Lung (tissue), 17 donors: ENCODE measurements at places on chromosomes 6 and 20. TPM values are rescaled to one million over a fixed set of nuclear protein-coding genes. Genes with fewer than 3 reads are reported as not detected.
A peak's percentile ranks its signal among the peaks of the same experiment; 100 is the strongest.

DNA sequence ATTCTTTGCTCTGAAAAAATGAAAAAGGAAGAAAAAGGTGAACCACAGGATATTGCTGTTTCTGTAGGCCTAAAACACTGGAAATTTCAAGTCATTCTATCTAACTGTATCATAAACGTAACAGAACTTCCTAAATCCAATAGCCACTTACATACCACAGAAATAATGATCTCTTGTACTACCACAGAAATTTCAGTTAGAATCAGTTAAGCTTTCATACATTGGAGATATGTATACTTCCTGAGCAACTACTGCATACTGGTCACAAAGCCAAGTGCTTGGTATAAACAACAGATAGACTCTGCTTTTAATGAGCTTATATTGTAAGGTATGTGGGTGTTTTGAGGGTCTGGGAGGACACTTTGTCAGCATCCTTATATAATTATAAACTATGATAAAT is 38.6 kb downstream of the VTA1 start:
- no peak for DNase-seq

The SLC25A27 gene
- total RNA-seq: 99.3 TPM

The UST gene
- 24.0 TPM for total RNA-seq

GRCh38 chr6:80541886-80542285 is 435.4 kb downstream of the BCKDHB start:
- DNase-seq: no peak

GRCh38 chr6:73514746-73515110 is 6.1 kb downstream of the EEF1A1 start:
- DNase-seq: no peak

The KCNQ5 gene
- 0.74 TPM for total RNA-seq

DNA sequence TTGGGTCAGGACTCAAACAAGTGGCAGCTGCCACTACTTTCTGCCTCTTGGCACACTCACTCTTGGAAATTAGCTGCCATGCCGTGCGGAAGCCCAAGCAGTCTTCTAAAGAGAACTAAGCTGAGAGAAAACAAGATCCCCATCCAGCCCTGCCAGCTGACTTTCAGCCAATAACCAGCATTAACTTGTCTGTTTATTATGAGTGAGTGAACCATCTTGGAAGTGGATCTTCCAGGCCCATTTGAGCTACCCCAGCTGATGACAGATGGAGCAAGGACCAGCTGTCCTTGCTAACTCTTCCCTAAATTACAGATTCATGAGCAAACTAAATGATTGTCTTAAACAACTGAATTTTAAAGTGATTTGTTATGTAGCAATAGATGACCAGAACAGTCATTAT is 73.9 kb upstream of the RBM24 start:
- peak; percentile 83 for DNase-seq

DNA sequence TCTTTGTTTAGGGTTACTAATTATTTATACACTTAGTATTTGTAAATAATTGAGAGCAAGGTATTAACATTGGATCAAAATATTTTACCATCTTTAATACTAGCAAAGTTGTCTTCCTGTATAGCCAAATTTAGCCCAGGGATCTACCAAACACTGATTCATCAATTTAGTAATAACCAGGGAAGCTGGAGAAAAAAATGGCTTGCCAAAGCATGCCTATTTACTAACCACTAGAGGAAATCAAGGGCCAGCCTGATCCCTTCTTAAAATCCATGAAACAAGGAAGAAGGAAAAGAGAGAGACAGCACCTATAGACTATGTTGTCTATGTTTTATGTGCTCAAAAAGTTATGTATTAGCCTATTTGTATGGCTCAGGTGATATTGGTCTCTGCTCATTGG is 450.3 kb upstream of the GJE1 start:
- DNase-seq: no peak

The FAM83C gene
- total RNA-seq: not detected

- DNase-seq: no peak
Measured at GRCh38 chr6:157272866-157273755, 50.2 kb downstream of the TMEM242 start.

- no peak for DNase-seq
Measured at GRCh38 chr6:139448998-139449610, 74.7 kb upstream of the CITED2 start.

The HAO1 gene
- total RNA-seq: not detected

The PXDC1 gene
- 21.0 TPM for total RNA-seq

The UBD gene
- total RNA-seq: 15.1 TPM

The TBX18 gene
- total RNA-seq: 0.25 TPM

GRCh38 chr6:51737580-51738360 is 349.6 kb downstream of the PKHD1 start:
- DNase-seq: no peak

DNA sequence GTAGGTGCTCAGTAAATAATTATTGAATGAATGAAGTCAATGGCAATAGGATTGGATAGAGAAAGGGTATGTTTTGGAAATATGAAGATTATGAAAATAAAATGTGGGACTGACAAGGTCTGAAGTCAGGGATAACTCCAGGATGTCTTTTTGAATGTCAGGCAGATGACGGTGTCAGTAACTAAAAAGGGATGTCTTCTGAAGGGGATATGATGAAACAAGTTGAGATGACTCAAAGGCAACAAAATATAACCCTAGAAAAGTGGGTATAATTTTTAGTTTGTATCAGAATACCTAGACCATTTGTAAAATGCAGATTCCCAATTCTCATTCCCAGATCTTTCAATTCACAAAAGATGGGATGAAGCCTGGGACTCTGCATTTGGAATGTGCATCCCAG is 257.3 kb upstream of the SGK1 start:
- no peak for DNase-seq

The SYCP2 gene
- total RNA-seq: 6.7 TPM

DNA sequence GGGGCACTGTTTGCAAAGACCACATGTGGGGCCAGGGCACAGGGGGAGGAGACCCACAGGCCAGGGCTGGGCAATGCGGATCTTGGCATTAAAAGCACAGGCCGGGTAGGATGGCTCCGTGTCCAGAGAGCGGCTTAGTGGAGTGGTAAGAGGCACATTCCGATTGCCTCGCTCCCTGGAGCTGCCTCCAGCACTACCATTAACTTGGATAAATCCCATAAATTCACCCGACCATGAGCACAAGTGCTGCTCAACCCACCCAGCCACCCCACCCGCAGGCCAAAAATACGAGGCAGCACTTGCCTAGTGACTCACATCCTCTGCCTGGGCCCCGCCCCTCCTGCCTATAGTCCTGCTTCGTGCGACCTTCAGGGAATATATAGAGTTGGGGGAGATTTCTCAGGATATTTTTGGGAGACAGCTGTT is 67.5 kb upstream of the QKI start:
- DNase-seq: no peak
